Activated CD8-positive, alpha-beta T cell treated with anti-CD3 and anti-CD28 coated beads for 36 hours (primary cell): ENCODE measurements at places on chromosomes 13 and 19. TPM values are rescaled to one million over a fixed set of nuclear protein-coding genes. Genes with fewer than 3 reads are reported as not detected.

Gene ZNF615
- total RNA-seq, result 8.3 TPM

Gene MBD3L3
- not detected for total RNA-seq

Gene FFAR2
- total RNA-seq, result not detected

DNA sequence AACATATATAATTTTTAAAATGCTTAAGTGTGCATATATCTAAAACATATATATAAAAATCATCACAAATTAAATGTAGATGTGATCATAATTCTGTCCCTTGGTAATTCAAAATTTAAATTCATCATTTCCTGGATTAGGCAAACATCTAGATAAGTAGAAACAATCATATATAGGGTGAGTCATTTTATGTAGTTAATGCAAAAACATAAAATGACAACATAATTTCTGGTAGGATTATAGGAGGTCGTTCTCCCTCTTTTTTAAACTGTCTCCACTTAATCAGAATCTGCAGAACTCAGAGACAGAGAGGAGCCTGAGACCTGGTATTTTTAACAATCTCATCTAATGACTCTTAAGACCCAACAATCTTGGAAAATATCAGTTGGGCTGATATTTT, 333.4 kb downstream of the KCTD12 start:
- no peak for DNase-seq

DNA sequence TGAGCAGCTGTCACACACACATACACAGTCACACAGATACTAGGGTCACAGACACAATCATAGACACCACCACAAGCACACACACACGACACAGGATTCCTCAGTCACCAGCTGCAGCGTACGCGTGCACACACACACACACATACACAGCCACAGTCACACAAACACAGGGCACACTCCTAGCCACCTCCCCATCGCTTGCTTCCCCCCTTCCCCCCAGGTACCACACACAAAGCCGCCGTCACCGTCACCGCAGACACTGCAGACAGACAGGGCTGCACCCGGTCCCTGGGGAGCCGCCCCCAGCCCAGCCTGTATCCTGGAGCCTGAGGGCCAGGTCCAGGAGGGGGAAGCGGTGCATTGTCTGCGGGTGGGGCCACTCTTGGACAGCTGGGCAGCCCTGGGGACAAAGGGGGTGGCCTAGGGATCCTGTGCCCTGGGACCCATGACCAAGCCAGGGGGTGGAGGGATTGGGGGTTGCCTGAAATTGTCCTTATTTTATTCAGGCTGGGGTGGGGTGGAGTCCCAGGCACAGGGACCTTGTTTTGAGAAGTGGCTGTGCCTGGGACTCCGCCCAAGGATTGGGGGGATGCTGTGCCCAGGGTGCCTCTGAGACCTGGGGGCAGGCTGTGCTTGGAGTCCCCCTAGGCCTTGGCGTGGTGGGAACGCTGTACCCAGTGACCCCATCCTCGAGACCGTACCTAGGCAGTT, 957 bp downstream of the NUMBL start:
- DNase-seq, result peak; percentile 45

Gene ZNF560
- 0.16 TPM for total RNA-seq

- no peak for DNase-seq
Measured at GRCh38 chr19:31357315-31357673, 8.1 kb upstream of the TSHZ3 start.

Gene RYR1
- 0.63 TPM for total RNA-seq

DNA sequence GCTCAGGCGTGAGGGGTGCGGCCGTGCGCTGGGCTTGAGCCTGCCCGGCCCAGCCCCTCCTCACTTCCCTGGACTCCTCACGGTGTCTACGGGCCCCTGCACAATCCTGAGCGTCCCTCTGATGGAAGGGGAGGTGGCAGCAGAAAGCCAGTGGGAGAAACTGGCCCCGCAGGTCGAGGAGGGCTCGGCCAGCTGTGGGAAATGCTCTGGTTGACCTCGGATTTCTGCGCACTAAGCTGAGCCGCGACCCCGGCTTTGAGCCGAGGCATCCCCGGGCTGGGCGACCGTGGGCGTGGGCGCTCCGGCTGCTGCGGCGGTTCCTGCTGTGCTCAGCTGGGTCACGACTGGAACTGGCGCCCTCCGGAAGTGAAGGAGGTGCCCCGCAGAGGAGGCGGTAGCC, 70.1 kb downstream of the ZNF208 start:
- DNase-seq, result no peak

Gene ZNF541
- 0.29 TPM for total RNA-seq

GRCh38 chr19:1873524-1874473, 10.4 kb upstream of the KLF16 start:
- no peak for DNase-seq

Gene SELENOW
- 106 TPM for total RNA-seq

DNA sequence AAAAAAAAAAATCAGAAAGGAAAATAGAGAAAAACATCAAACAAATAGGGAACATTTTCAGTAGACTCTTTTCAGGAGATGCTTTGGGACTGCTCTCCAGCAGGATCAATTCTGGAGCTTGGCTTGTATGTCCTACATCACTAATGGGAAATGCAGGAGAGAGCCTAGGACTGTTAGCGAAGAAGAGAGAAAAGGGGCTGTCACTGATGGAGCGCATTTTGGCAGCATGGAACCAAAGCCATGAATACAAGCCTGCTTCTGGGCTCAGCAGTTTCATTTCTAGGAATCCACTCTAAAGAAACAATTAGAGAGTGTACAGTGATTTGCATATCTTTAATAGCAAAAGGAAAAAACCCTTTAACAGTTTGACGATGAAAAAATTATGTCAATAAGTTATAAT, 203.9 kb downstream of the NUFIP1 start:
- no peak for DNase-seq

Gene KIR2DL1
- not detected for total RNA-seq

DNA sequence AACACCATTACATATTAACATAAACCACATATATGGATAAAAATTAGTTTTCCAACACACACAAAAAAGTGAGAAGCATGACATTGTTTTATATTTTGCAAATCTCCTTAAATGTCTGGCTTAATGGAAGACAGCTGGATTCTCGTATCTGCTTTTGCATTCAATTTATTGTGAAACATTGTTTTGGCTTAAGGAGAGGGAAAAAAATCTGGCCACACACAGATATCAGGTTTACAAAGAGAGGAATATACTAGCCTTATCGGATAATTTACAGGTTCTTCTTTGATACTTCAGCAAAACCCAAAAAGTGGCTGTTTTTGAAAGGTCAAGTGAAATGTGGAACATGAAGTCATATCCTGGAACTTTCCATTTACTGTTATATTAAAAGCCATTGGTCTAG, 523.5 kb upstream of the ARGLU1 start:
- DNase-seq, result no peak
